T-cell (primary cell): ENCODE measurements at places on chromosomes 7 and 10.

DNA sequence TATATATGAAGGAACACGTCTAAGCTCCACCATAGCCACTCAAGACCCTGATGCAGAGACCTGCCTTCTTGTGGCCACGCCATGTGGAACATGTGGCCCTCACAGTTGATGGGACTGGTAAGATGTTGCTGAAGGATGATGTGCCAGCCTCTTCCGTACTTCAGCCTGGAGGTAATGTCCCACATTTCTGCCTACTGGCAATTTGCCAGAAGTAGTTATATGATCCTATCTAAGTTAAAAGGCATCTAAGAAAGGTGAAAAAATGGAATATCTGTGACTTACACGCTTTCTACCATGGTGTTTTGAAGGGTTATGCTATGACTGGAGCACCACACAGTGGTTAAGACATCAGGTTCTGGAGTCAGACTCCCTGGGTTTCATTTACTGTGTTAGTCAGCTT is 948.7 kb upstream of the GHITM start:
- DNase-seq, result no peak

- peak; percentile 20 for DNase-seq
These were observed 17.6 kb downstream of the ZDHHC16 start for GRCh38 chr10:97463363-97464132.

- DNase-seq, result no peak
These were observed 98.8 kb upstream of the COL1A2 start for GRCh38 chr7:94295850-94296249.

DNA sequence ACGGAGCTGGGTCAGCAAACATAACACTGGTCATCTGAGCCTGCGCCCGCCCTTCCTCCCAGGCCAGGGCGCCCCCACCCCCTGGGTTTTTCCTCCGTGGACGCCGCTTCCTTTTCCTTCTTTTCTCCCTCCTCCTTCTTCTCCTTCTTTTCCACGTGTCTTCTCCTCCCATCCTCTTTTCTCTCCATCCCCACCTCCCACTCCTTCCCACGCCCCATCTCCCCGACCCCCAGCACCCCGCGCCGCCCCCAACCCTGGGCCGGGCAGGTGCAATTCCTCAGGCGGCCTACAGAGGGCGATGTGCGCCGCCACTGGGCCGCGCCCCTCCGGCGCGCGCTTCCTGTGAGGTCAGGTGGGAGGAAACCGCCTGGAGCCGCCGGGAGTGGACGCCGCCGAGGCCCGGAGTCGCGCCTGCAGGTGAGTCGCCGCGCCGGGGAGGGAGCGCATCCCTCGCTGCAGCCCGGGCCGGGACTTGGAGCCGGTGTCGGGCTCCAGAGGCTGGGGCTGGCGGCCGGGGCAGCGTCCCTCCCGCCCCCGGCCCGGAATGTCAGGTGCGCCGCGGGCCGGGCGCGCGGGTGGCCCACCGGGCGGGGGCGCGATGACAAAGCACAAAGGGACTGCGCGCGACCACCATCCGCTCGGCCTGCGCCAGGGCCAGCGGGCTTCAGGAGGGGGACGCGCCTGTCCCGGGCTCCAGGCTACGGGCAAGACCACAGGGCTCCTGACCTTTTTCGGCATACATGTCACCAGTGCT is at the start of gene FAM241B:
Gene FAM241B, plus strand, starts transcription at position 351 of the 754 bp plus-strand sequence. CDS start 1,497 bp downstream, outside the sequence.
- DNase-seq, result peak; percentile 55

GRCh38 chr7:49636400-49636799 is 137.0 kb upstream of the VWC2 start:
- no peak for DNase-seq

- DNase-seq, result no peak
These were observed 230.8 kb downstream of the ELFN1 start for GRCh38 chr7:1900847-1901246.

DNA sequence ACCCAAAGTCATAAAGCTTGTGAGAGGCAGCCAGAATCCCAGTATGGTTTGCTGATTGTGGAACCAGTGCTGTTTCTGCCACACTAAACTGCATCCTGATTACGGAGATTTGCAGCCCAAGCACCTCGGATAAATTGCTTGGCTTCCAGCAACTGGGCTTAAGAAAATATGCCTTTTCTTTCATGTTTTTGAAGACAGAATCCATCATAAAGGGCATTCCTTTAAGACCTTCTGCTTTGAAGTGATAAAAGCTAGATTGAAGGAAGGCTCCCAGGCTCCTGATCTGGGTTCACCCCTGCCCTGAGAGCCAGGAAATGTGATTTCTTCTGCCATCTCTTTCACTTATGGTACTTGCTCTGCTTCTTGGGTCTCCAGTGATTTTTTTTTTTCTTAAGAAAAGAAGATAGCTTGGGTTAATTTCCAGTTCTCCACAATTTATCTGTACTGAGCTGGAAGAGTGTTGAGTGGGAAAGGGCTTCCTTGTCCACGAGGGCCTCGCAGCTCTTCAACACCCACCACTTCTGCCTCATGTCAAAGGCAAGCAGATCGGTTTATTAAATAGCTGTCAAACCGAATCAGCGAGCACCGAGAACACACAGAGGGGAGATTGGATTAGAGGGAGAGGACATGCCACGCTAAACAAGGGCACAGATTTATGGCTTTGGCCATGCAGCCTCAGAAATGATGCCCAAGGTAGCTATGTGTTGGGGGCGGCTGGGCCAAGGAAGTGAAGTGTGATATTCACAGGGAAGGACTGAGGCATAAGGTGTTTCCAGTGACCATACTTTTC is 94.9 kb upstream of the TBX20 start:
- no peak for DNase-seq

DNA sequence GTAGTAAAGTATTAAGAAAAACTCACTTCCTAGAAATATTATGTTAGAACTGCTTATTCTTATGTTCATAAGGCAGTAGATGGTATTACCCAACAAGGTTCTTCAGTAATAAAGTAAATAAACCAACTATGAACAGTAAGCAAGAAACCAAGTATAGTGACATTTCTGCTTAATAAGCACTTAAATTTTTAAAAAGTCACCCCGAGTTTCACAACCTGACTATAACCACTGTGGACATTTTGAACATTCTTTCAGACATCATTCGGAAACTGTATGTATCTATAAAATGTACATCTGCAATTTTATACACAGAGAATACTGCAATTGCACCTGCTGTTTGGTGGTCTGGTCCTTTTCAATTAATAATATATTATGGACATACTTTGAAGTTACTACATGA is 1073.6 kb downstream of the XPNPEP1 start:
- DNase-seq, result no peak

DNA sequence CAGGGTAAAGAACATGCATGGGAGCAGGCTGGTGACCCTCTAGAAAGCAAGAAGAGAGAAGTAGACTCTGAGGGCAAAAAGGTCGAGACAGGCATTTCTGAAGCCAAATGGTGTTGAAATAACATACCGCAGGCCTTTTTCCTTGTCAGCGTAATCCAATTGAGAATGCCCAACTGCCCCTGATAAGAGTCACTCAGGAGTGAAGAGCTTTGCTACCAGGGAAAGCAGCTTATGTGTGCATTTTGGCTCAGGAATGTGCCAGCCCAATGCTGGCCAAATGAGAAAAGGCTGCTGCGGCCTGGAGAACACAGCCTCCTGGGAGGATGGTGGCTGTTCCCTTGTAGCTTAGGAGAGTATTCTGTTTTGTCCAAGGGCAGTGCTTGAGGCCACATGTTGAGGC is 61.4 kb upstream of the NFKB2 start:
- no peak for DNase-seq

- DNase-seq, result no peak
These were observed 192.2 kb upstream of the RHOBTB1 start for GRCh38 chr10:61136139-61136538.

GRCh38 chr10:74104480-74104879 is 46.1 kb downstream of the AP3M1 start:
- DNase-seq, result no peak

DNA sequence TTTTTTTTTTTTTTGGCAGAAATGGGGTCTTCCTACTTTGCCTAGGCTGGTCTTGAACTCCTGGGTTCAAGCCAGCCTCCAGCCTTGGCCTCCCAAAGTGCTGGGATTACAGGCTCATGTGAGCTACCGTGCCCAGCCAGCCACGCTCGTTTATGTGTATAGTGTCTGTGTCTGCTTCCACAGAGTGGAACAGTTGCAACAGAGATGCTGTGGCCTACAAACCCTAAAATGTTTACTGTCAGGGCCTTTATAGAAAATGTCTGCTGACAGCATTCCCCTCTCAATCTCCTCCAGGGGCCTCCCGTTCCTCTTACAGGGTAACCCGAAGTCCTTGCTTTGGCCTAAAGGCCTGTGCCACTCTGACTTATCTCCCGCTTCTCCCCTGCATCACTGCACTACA is 87.6 kb upstream of the LEP start:
- no peak for DNase-seq

DNA sequence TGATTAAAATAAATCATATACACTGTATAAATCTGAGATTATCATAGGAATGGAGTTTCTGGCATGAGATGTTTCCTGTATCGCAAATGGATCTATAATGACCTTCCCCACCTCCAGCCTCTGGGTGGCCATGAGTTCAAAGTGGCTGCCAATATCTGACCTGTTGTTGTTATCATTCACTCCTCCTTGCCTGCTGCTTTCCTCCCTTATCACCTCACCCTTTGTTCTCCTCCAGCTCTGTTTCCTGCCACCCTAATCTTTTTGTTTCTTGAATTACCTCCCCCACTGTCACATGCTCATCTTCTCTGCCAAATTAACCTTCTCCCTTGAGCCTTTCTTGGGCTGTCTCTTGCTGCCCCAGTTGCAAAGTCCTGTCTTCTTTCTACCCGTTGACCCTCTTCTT is 12.0 kb downstream of the SCD start:
- DNase-seq, result no peak

GRCh38 chr7:37382546-37383088 is 66.0 kb downstream of the ELMO1 start:
- DNase-seq, result no peak

GRCh38 chr10:120782336-120782735 is 68.8 kb upstream of the WDR11 start:
- DNase-seq, result no peak

GRCh38 chr10:100522107-100522801 is 2.6 kb upstream of the SEC31B start:
- DNase-seq, result no peak

GRCh38 chr7:87875151-87876039 is 765 bp downstream of the SLC25A40 start:
- no peak for DNase-seq

GRCh38 chr10:33539116-33539515 is 204.6 kb upstream of the NRP1 start:
- DNase-seq, result no peak

- no peak for DNase-seq
These were observed 29.0 kb downstream of the JAKMIP3 start for GRCh38 chr10:132094581-132095234.

DNA sequence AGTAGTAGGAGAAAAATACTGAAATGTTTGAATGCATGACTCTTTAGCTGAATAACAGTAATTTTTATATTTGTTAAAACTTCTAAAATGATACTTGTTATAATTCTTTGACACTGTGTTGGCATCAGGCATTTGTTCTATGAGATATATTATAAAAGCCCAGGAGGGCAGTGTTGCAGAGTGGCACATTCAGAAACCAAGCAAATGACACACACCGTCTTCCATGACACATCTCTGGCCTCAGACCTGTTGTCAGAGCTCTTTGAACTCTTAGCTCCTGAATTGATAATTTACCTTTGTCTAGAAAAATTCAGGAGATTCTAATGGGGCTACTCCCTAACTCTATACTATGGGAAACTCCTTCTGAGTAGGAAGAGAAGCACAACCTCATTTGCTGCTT is 62.4 kb upstream of the MDFIC start:
- no peak for DNase-seq

DNA sequence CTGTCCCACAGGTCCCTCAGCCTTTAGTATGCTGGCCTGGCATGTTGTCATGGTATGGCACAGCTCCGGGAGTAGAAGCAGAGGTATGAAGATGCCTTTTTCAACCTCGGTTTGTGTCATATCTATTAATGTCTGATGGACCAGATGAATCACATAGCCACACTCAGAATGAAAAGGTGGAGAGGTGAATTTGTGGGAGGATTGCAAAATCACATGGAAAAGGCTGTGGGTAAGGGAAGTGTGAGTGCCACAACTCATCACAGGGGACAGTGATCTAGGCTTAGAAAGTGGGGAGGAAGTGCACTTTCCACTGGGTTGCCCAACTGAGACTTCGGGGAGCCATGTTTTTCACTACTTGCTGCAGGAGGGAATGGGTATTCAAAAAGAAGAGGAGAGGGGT is 190.7 kb downstream of the WDR11 start:
- no peak for DNase-seq

DNA sequence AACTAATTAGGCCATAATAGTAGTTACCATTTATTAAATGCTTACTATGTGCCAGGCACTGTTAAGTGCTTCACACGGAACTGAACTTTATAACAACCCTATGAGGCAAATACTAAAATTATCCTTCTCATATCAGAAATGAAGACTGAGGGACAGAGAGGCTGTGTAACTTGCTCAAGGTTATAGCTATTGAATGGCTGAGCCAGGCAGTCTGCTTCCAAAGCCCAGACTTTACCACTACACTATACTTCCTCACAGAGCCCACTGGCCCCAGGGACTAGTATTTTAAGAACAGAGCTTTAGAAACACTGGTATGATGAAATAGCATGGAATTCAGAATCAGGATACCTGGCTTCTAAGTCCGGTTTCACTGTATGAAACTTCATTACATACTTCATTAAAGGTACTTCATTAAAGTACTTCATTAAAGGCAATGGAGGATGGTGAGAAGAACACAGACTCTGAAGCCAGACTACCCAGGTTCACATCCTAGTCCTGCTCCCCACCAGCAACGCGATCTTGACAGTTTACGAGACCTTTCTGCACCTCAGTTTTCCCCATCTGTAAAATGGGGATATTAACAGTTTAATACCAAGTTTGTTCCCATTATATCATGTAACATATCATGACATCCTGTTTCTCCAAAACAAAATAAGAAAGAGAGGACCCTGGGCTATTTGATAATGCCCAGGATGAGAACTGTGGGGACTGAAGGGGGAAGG is 19.6 kb downstream of the ANXA11 start:
- DNase-seq, result no peak
